HEK293T (cell line): ENCODE measurements at places on chromosomes 2 and 18.

- DNase-seq = no peak
Measured at GRCh38 chr2:179538406-179539123, 273.9 kb upstream of the SESTD1 start.

- DNase-seq = no peak
Measured at GRCh38 chr2:241777686-241778627, 1.3 kb downstream of the GAL3ST2 start.

DNA sequence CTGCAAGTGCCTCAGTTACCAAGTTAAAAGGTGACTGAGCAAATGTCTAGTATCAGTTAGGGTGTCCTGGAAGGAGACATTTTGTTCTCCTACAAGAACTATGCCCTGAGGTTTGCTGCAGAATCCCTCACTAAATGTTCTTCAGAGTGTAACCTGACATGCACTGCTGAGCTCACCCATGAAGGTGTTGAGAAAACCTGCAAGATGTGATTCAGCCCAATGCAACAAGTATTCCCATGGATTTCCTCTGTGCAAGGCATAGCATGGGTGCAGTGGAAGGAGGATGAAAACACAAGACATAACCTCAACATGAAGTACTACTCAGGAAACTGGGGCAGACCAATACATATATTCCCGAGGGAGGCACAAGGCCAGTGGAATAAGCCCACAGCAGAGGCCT lies 15.4 kb upstream of the UGT1A8 start:
- DNase-seq = no peak

DNA sequence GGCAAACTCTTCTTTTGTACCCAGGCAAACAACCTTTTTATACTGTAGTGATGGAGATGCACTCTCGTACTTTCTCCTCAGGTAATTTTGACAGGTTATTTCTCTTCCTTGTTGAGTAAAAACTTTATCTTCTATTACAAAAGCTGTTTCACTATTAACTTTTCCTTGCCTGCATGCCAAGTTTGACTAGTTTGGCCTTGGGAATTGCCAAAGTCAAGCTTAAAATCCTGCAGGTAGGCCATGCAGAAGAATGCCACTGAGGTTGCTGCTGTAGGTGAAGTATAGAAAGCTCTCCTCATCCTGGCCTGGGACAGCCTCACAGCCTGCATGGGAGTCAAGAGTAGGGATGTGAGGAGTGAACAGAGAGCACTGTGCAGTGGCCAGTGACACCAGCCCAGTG lies 1293.5 kb upstream of the CHAC2 start:
- no peak for DNase-seq

DNA sequence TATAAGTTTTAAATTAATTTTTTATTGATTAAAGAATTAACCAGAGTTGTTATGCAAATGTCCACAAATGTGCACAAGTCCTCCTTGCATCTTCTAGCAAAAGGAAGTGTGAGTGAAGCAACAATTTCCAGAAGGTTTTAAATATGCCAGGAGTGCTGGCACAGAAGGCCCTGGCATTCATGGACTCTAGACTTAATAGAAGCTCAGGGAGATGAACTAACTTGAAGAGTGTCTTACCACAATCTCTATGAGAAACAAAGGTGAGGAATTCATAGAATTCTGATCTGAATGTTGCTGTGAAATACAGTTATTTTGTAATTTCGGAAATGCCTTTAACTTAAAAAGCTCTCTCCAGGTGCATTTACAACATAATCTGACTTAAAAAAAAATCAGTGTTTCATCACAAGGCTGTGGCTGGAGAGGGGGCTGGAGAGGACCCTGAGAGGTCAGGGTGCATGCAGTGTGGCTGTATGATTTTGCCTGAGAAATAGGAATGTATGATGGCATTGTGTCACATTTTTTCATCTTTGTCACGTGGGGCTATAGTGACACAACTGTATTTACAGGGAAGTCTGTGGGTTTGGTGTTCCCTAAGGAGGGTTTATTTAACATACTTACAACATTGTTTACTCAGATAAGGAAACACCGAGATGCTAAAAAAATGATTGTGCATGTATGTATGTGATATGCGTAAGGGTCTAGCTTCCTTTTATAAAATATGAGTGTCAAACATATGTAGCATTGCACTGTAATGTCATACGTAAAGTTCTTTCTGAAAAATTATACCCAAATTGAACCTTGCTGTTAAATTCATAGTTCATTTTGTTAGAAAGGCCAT lies 66.2 kb downstream of the MAP4K4 start:
- DNase-seq = no peak

GRCh38 chr2:233015019-233015645 lies 2.1 kb upstream of the NGEF start:
- no peak for DNase-seq

GRCh38 chr18:62258616-62259015 lies 66.5 kb upstream of the TNFRSF11A start:
- DNase-seq = no peak

DNA sequence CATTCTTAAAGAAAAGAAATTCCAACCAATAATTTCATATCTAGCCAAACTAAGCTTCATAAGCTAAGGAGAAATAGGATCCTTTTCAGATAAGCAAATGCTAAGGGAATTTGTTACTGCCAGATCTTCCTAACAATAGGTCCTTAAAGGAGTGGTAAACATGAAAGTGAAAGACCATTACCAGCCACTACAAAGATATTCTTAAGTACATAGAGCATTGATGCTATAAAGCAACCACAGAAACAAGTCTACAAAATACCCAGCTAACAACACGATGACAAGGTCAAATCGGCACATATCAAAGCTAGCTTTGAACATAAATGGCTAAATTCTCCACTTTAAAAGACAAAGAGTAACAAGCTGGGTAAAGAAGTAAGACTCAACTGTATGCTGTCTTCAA lies 188.9 kb upstream of the RPRM start:
- no peak for DNase-seq

DNA sequence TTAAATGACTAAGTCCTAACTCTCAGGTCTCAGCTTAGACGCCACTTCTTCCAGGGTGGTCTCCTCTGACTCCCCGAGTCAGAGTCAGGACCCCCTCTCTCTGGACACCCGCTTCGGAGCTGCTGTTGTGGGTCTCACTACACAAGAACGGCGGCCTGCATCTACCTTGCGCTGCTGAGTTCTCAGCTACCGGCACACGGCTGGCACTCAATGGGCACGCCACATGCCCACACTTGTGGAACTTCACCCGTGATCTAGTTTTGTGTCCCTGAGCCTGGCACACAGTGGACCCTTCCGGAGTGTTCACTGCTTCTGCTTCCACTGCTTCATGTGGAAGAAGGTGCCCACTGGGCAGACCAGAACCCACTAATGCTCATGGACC lies 58.3 kb upstream of the ID2 start:
- no peak for DNase-seq

DNA sequence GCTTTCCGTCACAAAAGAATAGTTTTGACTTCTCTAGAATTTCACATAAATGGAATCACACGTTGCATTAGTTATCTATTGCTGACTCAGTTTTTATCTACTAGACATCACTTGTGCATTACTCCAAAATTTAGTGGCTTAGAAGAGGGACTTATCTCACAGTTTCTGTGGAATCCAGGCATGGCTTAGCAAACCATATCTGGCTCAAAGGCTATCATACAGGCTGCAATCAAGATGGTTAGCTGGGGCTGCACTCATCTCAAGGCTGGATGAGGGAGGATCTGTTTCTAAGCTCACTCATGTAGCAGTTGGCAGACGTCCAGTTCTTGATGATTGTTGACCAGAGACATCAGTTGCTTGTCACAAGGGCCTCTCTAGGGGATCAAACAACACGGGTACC lies 6.6 kb upstream of the DSC3 start:
- no peak for DNase-seq

DNA sequence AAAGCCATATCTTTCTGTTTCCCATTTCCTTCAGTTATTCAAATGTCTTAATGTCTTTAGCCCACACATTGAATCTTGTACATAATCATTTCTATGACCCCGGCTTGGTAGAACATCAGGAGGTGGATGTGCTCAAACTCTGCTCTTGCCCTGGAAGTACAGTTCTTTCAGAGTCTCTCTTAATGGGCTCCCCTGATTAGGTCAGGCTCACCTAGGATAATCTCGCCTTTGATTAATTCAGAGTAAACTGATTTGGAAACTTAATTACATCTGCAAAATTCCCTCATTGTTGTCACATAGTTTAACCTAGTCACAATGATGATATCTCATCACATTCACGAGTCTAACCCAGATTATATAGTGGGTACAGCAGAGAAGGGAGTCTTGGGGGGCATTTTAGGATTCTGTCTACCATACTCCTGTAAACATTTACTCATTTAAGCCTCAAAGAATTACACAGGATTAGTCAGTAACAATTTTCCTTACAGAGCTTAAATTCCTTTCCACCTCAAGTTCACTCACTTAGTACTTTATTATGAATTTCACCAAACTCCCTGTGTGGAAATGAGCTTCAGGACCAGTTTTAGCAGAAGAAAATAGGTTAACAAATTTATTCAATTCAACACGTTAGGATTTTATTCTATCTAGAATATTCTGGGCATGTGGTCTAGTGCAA lies 135.5 kb downstream of the FHOD3 start:
- DNase-seq = no peak

- DNase-seq = peak; percentile 60
Measured at GRCh38 chr2:136118819-136119716, 1.1 kb upstream of the CXCR4 start.

- DNase-seq = peak; percentile 79
Measured at GRCh38 chr18:5630057-5630899, 86.5 kb upstream of the EPB41L3 start.

DNA sequence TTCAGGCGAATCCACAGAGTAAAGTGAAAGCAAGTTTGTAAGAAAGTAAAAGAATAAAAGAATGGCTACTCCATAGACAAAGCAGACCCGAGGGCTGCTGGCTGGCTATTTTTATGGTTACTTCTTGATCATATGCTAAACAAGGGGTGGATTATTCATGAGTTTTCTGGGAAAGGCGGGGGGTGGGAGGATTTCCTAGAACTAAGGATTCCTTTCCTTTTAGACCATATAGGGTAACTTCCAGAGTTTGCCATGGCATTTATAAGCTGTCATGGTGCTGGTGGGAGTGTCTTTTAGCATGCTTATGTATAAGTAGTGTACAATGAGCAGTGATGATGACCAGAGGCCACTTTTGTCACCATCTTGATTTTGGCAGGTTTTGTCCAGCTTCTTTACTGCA lies 59.8 kb downstream of the SLC4A3 start:
- no peak for DNase-seq

- DNase-seq = no peak
Measured at GRCh38 chr2:197868206-197868605, 63.8 kb downstream of the PLCL1 start.

DNA sequence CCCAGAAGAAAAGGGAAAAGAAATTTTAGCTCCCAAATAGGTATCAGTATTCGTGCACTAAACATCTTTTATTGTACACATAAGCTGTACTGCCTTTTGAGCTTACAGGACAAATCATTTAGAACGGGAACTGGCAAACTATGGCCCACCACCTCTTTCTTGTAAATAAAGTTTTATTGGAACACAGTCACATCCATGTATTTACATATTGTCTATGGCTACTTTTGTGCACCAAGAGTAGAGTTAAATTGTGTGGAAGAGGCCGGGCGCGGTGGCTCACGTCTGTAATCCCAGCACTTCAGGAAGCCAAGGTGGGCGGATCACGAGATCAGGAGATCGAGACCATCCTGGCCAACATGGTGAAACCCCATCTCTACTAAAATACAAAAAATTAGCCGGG lies 5.7 kb downstream of the TM4SF20 start:
- no peak for DNase-seq

GRCh38 chr2:95296880-95297487 lies at the start of gene KCNIP3:
Gene KCNIP3, plus strand, starts transcription at chr2:95297347. Its CDS starts 92 bp downstream, at chr2:95297439.
- DNase-seq = no peak

GRCh38 chr2:162256591-162256991 lies 13.3 kb upstream of the FAP start:
- no peak for DNase-seq

DNA sequence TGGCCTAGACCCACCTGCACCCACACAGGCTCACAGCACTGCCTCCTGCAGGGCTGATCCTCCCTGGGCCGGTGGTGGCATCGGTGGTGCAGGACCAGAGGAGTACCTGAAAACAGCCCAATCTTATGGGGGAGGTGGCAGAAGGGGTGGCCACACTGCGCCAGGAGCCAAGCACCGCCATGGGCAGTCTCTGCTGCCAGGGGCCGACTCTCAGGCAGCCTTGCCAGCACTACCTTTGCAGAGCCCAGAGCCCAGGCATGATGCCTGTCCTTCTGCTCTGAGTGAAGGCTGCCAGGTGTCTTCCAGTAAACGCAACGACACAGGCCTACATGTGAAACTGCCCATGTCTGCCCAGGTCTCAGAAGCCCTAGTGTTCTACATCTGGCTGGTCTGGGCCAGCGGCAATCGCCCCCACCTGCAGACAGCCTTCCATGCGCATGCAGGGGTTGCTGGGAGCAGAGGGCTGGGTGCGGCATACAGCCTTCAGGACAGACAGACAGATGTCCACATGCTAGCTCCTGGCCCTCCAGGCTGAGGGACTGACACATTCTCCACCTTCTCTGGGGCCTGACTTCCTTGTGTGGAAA lies 6.8 kb downstream of the HS6ST1 start:
- no peak for DNase-seq

DNA sequence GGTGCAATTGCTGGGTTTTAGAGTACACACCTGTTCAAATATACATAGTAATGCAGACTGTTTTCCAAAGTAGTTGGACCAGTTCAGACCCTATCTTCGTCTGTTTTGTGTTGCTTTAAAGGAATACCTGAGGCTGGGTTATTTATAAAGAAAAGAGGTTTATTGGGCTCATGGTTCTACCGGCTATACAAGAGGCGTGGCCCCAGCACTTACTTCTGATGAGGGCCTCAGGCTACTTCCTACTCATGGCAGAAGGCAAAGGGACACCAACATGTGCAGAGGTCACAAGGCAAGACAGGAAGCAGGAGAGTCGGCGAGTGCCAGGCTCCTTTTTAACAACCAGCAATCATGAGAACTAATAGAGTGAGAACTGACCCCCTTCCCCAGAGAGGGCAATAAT lies 21.9 kb upstream of the EMILIN2 start:
- DNase-seq = no peak

- no peak for DNase-seq
Measured at GRCh38 chr18:69895066-69896047, 52.3 kb downstream of the CD226 start.

- DNase-seq = no peak
Measured at GRCh38 chr2:29117636-29118303, 2.6 kb downstream of the CLIP4 start.

DNA sequence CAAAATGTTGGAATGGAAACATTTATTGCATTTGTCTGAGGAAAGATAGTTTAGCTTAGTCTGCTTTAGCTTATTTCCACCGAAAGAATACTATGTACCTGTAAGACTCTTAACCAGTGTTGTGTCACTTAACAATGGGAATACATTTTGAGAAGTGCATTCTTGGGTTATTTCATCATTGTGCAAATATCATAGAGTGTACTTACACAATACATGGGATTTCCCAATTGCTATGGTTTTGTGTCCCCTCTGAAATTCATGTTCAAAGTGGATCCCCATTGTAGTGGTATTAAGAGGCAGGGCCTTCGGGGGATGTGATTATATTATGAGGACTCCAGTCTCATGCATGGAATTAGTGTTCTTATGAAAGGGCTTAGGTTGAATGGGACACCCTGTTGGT lies 249.4 kb upstream of the UBE2E3 start:
- no peak for DNase-seq

- no peak for DNase-seq
Measured at GRCh38 chr2:196242131-196242620, 70.8 kb upstream of the STK17B start.
